Right kidney (tissue), 9 donors: ENCODE measurements at places on chromosomes 1 and 21.

DNA sequence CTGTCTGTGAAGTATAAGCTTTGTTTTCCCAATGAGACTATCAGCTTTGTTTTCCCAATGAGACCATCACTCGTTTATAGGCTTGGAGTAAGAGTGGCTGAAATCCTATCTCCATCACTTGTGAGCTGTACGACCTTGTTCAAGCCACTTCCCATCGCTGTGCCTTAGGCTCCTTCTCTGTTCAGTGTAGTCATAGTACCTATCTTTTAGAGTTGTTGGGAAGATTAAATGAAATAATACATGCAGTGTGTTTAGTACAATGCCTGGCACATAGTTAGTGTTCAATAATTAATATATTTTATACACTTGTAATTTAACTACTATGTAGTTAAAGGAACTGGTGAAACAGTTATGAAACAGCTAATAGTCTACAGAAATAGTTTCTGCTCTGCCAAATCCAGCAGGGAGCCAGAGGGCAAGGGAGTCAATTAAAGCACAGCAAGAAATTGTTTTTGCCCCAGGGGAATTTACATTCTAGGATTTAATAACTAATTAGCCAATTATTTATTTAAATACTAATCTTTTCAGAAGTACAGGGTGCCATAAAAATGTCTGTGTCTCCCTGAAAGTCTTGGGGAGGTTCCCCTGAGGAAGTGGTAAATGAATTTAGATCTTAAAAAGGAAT, 139.3 kb upstream of the HMCN1 start:
- DNase-seq, result no peak

DNA sequence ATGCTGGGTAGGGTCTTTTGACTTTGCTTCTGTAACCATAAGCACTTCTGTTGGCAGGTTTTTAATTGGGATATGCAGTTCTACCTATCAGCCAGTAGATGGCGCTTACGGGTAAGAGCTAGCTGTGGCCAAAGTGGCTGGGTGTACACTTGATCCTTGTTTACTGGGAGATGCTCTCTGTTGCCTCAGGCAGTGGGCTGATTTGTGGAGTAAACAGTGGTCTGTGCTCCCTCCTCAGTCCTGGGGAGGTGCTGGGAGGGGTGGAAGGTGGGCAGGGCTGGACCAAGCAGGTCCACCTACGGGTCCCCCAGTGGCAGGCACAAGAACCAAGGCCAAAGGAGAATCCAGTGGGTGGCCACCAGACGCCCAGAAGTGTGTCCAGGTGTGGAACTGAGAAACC, 43.4 kb downstream of the RALGPS2 start:
- DNase-seq, result no peak

DNA sequence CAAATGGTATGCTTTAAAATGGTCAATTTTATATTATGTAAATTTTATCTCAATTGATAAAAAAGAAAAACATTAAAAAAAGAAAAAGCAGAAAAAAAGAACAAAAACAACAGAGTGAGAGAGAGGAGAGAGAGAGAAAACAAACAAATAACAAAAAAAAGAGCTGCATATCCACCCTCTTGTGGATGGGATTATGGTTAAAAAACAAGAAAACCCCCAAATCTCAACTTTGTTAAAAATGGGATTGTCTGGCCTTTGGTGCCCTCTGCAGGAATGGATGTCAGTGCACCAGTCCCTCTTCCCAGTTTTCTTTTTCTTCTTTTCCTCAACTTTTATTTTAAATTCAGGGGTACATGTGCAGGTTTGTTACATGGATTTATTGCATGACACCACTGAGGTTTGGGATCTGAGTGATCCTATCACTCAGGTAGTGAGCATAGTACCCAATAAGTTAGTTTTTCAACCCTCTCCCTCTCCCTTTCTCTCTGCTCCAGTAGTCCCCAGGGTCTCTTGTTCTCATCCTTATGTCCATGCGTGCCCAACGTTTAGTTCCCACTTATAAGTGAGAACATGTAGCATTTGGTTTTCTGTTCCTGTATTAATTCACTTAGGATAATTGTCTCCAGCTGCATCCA, 28.1 kb downstream of the RNF187 start:
- DNase-seq, result no peak

- DNase-seq, result no peak
These were observed 49.7 kb upstream of the B3GALT5 start for GRCh38 chr21:39562791-39563770.

DNA sequence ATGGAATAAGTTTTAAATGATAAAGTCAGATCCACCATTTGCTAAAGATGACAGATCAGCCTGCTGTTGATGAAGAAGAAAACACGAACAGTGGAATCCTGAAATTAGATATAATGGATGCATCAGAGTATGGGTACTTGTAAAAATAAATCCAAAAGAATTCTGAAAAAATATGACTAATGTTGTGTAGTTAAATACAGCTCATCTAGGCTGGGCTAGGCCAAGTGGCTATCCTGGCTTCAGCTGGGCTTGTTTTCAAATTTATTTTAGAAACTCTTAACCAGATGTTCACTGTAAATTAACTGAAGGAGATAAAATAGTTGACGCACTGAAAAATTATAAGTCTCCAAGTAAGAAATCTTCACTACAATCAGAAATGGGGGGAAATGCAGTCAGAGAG, 7.4 kb upstream of the RGS2 start:
- DNase-seq, result no peak

- DNase-seq, result no peak
These were observed 71.6 kb upstream of the SELENON start for GRCh38 chr1:25728301-25728935.

DNA sequence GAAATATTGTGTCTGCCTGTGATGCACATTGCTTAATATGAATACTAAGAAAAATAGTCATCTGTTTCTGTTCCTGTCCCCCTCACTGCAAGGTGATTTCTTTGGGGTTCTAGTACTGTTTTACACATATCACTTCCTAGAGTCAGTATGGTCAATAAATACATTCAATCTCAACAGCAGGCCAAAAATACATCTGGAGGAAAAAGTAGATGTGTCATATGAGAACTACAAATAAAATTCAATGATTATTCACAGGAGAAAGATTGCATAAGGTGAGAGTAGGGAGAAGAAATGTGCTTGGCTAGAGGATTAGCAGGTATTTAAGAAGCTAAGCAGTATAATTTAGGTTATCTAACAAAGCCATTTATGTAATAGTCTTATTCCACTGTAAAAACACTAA, 45.3 kb upstream of the SAMSN1 start:
- no peak for DNase-seq

GRCh38 chr1:82485591-82486369, 685.0 kb downstream of the ADGRL2 start:
- no peak for DNase-seq

- DNase-seq, result no peak
These were observed 23.3 kb downstream of the WNT2B start for GRCh38 chr1:112532064-112532463.

GRCh38 chr1:109425391-109426280, 612 bp downstream of the PSMA5 start:
- peak; percentile 83 for DNase-seq

GRCh38 chr1:212819726-212820125, 27.7 kb downstream of the SPATA45 start:
- no peak for DNase-seq

- no peak for DNase-seq
These were observed 12.4 kb downstream of the EPHB2 start for GRCh38 chr1:22722901-22723550.

DNA sequence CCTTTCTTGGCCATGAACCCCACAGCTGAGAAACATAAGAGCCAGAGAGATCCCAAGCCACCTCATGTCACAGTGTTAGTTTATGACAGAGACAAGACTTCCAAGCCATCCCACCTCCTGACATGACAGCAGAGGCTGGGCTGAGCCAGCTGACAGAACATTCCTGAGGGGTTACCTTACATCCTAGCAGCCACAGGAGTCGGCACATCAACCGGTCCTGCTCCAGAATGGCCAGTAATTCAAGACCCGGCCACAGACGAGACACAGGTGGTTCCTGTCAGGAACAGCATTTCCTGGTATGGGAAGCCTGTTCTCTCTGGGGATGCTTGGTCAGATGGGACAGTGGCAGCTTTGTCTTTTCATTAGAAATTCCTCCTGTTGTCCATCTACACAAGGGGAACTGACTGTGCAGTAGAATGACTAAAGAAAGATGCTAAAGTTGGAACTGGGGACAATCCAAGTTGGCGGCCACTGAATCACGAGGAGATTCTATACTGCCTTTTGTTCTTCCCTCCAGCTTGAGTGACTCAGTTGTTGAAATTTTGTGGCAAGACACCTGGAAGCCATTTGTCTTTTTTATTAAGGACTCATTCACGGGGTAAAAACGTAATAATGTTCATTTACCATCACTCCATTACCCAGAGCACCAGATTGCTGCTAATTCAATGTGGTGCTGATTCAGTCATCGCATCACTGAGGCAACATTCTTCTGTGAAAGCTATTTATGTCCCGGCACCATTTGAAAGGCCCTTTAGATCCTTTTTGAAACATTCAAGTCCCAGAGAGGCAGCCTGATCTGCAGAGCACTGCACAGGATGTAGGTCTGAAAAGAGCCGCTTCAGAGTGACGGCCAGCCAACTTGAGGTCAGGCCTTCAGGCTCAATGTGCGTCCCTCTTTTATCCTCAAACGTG, 37.2 kb upstream of the NPL start:
- peak; percentile 30 for DNase-seq

DNA sequence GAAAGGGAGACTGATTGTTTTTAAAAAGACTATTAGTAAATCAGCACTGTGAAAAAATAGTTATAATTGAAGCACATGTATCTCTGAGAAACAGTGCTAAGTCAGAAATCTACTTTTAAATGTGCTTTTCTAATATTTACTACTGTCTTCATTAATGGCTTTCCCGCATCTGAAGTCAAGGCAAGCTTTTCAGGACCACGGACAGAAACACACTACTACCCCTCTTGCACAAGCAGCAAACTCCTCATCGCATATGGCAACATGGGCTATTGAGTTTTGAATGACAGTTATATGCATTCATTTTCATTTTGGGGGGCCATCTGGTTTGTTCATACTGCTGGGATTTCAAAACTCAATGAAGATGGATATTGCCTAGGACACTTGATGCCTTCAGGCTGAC, 433.4 kb upstream of the CAMK1G start:
- no peak for DNase-seq

- DNase-seq, result no peak
These were observed 36.6 kb upstream of the PTPRC start for GRCh38 chr1:198601936-198602889.

DNA sequence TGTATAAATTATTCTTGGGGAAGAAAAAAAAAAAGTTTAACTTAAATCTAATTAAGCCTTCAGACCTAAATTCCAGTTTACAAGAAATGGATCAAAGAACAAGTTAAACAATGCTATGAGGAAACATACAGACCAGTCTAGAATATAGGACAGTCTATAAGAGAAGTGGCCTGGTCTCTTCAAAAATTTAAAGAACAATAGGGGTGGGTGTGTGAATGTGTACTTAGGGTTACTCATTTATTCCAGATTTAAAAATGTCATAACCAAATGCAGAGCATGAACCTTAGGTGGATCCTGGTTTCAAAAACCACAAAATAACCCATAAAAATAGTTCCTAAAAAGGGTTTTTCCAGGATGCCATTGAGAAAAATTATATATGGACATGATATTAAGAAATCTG, 21.8 kb upstream of the SYNJ1 start:
- DNase-seq, result no peak
